ENCODE measurements at places on chromosomes 16 and 17. TPM values are rescaled to one million over a fixed set of nuclear protein-coding genes. Genes with fewer than 3 reads are reported as not detected.

KRT9 gene
- not detected for polyA plus RNA-seq

DNA sequence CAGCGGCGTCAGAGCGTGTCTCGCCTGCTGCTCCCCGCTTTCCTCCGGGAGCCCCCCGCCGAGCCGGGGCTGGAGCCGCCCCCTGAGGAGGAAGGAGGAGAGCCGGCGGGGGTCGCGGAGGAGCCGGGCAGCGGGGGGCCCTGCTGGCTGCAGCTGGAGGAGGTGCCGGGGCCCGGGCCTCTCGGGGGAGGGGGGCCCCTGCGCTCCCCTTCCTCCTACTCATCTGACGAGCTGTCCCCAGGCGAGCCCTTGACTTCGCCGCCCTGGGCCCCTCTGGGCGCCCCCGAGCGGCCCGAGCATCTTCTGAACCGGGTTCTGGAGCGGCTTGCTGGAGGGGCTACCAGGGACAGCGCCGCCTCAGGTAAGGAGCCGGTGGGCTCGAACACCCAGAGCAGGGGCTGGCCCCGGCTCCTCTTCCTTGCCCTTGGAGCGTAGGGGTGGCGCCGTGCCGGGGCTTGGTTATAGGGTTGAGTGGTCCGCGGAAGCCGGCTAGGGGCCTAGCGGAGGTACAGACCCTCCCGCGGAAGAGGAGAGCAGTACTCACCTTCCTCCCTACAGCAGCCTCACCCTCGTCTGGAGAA lies 841 bp downstream of the RAPGEFL1 start:
- H3K27ac ChIP-seq = no peak overlapping the region
- no peak overlapping the region for H3K4me3 ChIP-seq
- peaks cover 6% of the 10 kb centered on the region for H3K36me3 ChIP-seq
- DNase-seq = no peak
- peaks cover 4% of the 10 kb centered on the region for H3K4me1 ChIP-seq
- H3K27me3 ChIP-seq = no peaks in the 10 kb centered on the region

- DNase-seq = no peak
- no peaks in the 10 kb centered on the region for H3K27me3 ChIP-seq
- H3K4me1 ChIP-seq = no peaks in the 10 kb centered on the region
- H3K4me3 ChIP-seq = no peak overlapping the region
- H3K36me3 ChIP-seq = no peaks in the 10 kb centered on the region
These were observed 407.7 kb upstream of the EEF2KMT start for GRCh38 chr16:5505091-5505887.

DNA sequence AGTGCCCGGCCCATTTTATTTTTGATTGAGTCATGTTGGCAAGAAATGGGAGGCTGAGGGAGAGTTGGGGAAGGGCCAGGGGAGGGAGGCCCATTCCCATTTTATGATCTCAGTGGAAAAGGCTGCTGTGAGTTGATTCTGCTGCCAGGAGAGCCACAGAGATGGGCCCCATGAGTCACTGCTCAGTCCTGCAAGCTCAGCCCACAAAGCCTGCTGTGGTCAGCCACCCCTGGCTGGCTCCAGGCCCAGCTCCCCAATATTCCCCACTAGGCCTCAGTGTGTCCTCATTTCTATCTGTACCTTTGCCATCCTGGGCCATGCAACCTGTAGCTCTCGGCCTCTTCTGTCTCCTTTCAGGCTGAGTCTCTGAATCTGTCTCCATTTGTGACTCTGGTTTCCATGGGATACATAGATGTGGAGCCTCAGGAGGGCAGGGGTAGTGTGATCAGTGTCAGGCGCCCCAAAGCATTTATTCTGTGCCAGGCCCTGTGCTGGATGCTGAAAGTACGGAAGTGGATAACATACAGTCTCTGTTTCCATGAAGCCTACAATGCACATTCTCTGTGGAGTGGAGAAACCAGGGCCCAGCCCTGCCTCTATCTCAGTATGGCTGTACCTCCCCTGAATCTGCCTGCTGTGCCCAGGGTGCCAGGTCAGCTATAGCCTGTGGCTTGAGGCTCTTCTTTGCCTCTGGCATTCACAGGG lies 1.9 kb upstream of the PLEKHG4 start:
- H3K27ac ChIP-seq = no peak overlapping the region
- peaks cover 4% of the 10 kb centered on the region for H3K4me1 ChIP-seq
- H3K27me3 ChIP-seq = no peaks in the 10 kb centered on the region
- no peak for DNase-seq
- H3K4me3 ChIP-seq = no peak overlapping the region
- no peaks in the 10 kb centered on the region for H3K36me3 ChIP-seq

All from GM12878 (cell line).